ENCODE measurements at places on chromosomes 2 and 18.

- DNase-seq = peak; percentile 40
Measured at GRCh38 chr18:3060667-3061580, 48.0 kb upstream of the LPIN2 start.

DNA sequence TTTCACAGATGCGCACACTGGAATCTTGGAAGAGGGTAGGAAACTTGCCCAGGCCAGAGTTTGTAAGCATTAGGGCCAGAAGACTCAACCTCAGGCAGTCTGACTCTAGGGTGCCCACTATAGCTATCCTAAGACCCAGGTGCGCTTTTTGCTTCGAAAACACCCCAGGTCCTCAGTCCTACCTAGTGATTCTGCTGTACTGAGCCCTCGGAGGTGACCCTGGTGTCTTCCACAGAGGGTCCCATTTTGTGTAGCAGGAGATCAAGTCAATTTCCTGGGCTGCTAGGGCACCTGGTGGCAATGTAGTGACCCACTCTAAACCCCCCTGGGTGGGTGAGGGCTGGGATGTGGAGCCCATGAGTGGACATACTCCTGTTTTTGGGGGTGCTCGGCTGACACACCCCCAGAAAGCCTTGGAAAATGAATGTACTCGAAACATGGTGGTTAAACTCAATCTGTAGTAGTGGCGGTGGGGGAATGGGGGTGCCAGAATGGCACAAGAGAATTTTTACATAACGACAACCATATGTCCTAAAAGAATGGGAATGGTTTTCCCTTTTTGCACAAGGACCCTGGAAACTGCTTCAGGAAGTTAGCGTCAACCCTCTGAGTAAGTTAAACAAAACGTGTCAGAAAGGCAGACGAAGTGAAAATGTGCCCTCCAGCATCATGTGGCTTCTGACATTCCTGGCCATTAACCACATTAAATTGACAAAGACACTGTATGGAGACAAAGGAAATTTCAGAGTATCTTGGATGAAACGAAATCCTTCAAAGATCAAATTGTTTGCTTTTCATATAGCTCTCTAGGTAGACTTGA, 218.0 kb upstream of the COPS8 start:
- no peak for DNase-seq

- no peak for DNase-seq
Measured at GRCh38 chr2:16952368-16952767, 286.7 kb upstream of the CYRIA start.

GRCh38 chr18:36582988-36583745, 245.6 kb downstream of the TPGS2 start:
- no peak for DNase-seq

GRCh38 chr18:11149441-11150270, at the start of gene PIEZO2:
Gene PIEZO2 (minus strand): TSS chr18:11149569. CDS start chr18:11148588, 981 bp downstream.
- peak; percentile 87 for DNase-seq

- DNase-seq = no peak
Measured at GRCh38 chr2:45818591-45818990, 167.1 kb downstream of the PRKCE start.

Data from hematopoietic multipotent progenitor cell treated with erythropoietin and hydrocortisone succinate and interleukin-3 and kit ligand, for 4 days (in vitro differentiated cells).